Stimulated activated CD4-positive, alpha-beta T cell treated with anti-CD3 and anti-CD28 coated beads, Interleukin-2, amount 100 ng/mL, for 48 hours (primary cell): ENCODE measurements at places on chromosomes 3 and 15.

DNA sequence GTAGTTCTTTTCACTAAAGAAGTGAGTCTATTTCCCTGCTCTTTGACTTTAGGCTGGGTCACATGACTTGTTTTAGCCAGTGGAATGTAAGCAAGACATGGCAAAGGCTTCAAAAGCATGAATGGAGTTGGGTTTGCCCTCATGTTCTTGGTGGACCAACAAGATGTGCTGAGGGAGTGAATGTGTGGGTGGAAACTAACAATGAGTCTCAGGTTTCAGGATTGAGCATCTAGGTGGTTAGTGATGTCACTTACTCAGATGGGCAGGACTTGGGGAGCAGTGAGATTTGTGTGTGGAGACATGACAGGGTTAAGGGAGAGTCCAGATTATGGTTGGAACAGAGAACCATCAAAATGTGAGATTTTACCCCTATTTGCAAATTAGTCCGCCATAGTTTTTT, 181.4 kb upstream of the UBE2E1 start:
- no peak for DNase-seq

DNA sequence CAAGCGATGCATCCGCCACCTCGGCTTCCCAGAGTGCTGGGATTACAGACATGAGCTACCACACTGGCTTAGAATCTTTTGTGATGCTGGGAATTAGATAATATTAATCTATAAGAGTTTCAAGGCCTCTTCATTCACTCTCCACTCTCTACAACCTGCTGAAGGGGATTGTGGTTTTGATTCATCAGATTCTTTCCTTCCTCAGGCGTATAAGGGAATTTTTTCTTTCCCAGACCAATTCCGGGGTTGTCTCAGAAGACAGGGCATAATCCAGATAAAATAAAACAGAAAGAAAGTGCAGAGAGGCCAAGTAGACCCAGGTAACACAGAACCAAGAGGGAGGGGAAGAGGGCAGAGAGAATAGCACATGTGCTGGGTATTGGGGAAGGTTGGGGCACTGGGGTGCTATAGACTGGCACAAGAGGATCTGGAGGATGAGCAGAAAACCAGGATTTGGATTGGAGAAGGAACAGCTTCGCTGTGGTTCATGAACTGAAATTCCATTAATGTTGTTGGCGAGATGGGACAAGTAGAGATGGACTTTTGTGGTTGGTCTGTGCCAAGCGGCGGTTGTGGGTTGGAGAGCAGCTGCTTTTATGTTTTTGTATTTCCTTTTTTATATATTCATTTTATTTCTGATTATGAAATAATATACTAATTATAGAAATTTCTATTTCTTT, 12.8 kb downstream of the ARL6IP5 start:
- DNase-seq, result no peak

GRCh38 chr3:129398803-129399144, 29.7 kb downstream of the EFCAB12 start:
- peak; percentile 21 for DNase-seq

DNA sequence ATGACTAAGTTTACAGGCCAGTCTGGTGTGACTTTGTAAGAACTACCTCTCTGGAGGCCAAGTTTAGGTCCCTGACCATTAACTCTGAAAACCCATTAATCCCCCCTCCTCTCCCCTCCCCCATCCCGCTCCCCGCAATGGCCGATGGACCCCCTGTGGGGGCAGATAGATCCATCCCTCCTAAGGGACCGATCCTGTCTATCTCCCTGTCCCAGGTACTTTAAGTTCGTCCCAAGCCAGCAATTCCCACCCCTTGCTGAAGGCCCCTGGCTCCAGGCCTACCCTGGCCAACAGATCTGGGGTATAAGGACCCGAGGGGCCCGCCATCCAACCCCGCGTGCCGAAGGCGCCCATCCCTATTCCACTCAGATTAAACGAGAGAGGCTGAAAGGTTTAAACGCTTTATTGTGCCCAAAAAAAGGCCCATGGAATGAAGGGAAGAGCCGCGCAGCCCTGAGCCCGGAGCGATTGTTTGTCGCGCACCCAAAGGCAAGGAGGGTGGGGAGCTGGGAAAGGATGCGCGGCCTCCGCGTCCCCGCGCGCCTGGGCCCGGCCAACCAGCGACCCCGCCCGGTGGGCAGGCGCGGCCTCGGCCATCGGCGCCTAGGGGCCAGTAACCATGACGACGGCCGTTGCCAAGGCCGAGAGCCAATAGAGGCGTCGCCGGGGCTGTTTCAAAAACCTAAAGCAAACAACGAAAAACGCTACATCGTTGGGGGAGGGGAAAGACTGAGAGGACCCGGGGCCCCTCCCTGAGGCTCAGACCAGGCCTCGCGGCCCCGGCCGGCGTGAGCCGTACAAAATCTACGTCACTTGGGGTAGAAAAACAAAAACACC, 35.9 kb downstream of the HMCES start:
- DNase-seq, result peak; percentile 51

- DNase-seq, result no peak
Observed at GRCh38 chr3:73786321-73786807, 161.6 kb upstream of the PDZRN3 start.

GRCh38 chr3:142019794-142020320, 129.5 kb downstream of the TFDP2 start:
- no peak for DNase-seq

GRCh38 chr15:40936234-40936708, 7.1 kb downstream of the DLL4 start:
- no peak for DNase-seq

GRCh38 chr3:71361334-71361890, 222.1 kb downstream of the FOXP1 start:
- no peak for DNase-seq

DNA sequence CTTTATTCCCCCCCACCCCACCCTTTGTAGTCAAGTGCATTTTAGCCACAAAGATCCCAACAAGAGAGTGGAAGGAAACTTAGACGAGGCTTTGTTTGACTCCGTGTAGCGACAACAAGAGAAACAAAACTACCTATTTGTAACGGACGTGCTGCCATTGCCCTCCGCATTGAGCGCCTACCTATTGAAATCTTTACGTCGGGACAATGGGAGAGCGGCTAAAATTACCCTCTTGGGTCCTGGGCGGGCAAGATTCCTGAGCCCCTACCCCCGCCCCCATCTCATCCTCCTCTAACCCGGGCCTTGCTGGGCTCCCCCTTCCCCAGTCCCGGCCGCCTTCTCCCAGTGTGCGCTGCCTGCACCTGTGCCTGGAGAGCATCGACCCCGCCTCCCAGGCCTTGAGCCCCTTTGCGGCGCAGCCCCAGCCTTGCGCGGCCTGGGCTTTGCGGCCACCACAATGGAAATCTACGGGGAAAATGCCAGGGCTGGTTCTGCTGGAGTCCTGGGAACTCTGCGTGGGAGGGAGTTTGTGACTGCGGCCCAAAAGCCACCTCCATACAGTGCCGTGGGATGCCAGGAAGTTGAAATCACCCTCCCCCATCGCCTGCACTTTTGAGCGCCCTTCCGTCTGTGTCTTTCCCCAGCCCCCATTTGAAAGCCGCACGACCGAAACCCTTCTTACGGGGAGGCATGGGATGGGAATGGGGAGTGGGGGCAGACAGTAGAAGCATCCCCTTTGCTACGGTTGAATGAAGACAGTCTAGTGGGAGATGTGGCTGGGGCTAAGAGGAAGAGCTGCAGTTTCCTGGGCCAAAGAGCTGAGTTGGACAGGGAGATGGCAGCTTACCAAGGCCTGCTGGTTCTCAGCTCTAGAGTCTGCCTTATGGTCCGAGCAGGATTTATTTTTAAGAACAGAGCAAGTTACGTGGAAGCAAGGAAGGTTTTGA, 1.1 kb upstream of the SOX2 start:
- DNase-seq, result no peak

DNA sequence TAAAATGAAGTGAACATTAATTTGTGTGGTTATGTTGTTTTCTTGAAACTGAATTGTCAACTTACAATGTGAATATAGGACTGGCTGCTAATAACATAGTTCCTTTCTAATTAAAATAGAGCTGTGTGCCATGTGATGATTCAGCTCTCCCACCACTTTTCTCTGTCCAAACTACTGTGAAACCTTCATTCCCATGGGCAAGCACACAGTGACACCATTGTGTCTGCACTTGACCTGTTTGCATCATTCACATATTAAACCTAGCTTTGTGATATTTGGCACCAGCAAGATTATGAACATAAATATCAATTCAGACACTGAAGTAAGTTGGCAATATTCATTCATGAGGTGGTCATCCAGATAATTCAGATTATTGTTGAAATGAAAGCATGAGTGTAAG, 78.8 kb upstream of the TCF12 start:
- no peak for DNase-seq

DNA sequence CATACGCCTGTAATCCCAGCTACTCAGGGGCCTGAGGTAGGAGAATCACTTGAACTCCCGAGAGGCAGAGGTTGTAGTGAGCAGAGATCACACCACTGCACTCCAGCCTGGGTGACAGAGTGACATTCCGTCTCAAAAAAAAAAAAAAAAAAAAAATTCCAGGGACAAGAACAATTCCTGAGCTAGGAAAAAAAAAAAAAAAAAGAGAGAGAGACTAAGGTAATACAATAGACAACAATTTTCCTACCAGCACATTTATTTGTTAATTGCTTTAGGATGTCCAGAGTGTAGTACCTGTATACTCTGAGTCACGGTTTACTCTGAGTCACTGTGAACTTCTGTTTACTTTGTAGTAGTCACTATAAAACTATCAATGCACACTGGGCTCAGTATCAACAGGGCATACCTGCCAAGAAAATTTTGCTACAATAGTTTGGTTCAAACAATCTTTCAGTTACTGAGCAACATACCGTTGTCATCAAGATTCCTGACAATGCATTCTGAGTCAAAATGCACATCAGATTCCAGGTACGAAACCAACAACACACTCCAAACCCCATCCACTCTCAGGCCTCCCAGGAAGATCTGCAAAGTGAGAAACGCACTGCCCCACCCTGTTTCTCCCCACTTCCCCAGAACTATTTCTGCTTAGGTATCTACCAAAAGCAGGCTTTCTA, 28.3 kb downstream of the IGF2BP2 start:
- DNase-seq, result no peak

- no peak for DNase-seq
Observed at GRCh38 chr15:65529762-65530317, 423 bp upstream of the HACD3 start.

DNA sequence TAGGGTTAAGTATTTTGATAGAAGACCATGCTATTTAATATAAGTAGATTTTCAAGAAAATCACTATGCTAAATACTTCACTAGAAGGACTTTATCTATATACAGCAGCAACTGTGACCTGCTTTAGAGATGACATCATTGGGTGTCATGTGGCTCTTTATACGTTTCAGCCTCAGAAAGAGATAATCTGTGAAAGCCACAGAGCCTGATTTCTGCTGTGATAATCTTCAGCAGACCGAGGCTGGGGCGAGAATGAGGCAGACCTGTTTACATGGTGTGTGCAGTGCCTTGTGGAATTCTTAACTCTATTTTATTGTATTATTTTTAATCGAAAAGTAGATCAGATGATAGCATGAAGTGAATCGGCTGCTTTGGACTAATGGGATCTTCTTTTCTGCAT, 471.2 kb downstream of the MFSD1 start:
- no peak for DNase-seq

DNA sequence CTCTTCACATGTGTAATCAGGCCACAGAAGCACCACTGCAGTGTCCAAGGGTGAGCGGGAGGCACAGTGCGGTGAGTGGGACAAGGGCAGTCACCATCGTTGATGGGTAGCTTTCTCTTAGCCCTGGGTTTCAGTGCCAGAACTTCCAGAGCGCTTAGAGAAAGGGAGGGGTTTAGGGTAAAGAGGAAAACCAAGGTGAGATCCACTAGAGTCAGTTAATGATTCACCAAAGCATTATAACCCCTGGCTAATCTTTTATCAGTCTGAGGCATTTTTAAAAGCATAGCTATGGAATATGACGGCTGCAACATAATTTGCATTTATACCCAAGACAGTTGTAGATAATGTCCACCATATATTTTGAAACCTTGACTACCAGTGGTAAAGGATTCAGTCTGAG, 94.8 kb downstream of the SHQ1 start:
- DNase-seq, result no peak

DNA sequence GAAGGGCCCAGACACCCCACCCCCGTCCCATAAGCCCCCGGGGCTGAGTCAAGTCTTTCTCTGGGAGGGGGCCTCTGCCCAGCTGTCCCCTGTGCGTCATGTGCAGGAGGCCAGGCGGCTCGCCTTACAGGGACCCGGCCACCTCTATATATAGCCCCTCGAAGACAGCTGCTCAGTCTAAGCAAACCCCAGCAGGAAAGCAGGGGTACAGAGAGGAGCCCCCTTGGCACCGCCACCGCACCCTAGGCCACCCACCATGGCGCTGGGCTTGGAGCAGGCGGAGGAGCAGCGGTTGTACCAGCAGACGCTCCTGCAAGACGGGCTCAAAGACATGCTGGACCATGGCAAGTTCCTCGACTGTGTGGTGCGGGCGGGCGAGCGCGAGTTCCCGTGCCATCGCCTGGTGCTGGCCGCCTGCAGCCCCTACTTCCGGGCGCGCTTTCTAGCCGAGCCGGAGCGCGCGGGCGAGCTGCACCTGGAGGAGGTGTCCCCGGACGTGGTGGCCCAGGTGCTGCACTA, at the start of gene KLHL40:
Gene KLHL40 (plus strand): TSS at position 175 of the 519 bp plus-strand sequence. CDS start 82 bp downstream, at position 257.
- DNase-seq, result no peak

GRCh38 chr3:101819649-101820206, 29.6 kb upstream of the NFKBIZ start:
- no peak for DNase-seq

DNA sequence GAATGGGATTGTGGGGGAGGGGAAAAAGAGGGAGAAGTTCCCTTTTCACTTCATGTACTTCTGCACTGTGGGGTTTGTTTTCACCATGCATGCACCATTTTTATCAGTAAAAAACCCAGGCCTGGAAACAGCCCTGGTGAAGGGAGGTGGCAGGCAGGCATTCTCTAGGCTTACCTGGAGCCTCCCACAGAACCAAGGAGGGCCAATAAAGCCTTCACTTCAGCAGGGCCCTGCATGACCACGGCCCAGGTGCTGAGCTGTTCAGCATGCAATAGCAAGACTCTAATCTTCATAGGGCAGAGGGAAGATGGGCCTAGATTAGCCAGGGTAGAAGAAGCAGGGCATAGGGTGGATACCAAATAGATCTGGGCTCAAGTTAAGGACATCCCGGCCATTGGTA, 49.6 kb downstream of the SCN5A start:
- no peak for DNase-seq

- DNase-seq, result no peak
Observed at GRCh38 chr3:122148941-122149627, 34.4 kb upstream of the CASR start.

GRCh38 chr3:101676765-101677435, at the start of gene ZBTB11:
Gene ZBTB11 (minus strand): TSS chr3:101677132. CDS start chr3:101676914, 218 bp downstream.
- DNase-seq, result peak; percentile 100

DNA sequence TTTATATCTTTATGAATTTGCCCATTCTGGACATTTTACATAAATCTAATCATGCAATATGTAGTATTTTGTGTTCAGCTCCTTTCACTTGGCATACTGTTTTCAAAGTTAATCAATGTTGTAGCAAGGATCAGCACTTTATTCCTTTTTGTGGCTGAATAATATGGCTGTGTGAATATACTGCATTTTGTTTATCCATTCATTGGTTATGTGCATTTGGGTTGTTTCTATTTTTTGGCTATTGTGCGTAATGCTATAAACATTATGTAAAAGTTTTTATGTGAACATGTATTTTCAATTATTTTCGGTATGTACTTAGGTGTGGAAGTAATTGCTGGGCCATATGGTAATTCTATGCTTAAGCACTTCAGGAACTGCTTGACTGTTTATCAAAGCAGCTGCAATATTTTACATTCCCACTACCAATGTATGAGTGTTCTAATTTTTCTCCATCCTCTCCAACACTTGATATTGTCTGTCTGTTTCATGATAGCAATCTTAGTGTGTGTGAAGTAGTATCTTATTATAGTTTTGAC, 101.3 kb upstream of the P2RY1 start:
- DNase-seq, result no peak
